ENCODE measurements at places on chromosomes 4 and X. TPM values are rescaled to one million over a fixed set of nuclear protein-coding genes. Genes with fewer than 3 reads are reported as not detected.

GAGE12H gene
- not detected for total RNA-seq

IBSP gene
- not detected for total RNA-seq

MAGEA9B gene
- total RNA-seq, result not detected

AIFM1 gene
- 19.1 TPM for total RNA-seq

MMRN1 gene
- 1.9 TPM for total RNA-seq

DNA sequence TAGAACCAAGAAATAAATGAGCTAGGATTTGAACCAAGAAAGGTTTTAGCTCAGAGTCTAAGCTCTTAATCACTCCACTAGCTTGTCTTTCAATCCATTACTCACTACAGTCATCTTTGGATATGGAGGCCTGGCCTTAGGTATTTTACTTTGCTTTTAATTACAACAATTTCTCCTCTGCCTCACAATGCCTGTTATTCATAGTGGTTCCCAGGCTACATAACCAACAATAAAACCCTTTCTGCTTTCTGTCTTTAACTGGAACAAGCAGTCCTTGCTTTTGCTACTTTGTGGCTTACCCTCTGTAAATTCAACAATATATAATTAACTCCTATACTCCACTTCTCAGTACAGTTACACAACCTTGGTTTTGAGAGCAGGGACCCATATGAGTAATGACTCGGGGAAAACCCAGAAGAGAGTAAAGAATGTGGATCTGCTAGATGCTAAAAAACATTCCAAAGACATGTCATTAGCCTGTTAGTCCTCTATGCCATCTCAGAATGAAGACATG, 94.7 kb upstream of the NAP1L5 start:
- ATAC-seq, result peak; percentile 28

DNA sequence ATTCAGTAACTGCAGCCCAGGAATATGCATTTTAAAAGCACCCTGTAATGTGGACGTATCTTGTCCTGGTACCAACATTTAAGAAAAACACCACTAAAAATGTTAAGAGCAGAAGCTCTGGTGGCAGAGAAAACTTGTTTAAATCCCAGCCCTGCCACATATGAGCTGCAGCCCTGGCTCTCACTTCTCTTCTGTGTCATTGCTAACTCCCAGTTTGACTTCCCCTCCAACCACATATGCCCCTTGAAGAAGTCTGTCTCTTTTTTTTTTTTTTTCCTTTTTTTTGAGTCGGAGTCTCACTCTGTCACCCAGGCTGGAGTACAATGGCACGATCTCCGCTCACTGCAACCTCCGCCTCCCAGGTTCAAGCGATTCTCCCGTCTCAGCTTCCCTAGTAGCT, 14.8 kb downstream of the LHFPL1 start:
- ATAC-seq, result no peak

DNA sequence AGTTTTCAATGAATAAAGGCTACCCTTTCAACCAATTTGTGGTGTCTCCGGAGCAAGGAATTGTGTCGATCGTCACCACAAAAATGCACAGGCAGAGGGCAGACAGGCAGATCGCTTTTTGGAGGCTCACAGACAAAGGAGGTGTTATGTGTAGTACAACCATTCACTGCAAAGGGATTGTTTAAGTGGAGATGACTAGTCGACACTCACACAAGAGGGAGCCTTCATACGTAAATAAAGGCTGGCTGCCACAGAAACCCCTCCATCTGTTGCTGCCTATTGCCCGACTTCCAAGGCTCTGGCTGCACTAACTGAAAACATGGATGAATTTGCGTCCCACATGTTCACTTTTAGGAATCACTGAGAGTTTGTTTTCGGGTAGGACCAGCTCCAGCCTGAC, 281.1 kb downstream of the NKX6-1 start:
- ATAC-seq, result no peak

DNA sequence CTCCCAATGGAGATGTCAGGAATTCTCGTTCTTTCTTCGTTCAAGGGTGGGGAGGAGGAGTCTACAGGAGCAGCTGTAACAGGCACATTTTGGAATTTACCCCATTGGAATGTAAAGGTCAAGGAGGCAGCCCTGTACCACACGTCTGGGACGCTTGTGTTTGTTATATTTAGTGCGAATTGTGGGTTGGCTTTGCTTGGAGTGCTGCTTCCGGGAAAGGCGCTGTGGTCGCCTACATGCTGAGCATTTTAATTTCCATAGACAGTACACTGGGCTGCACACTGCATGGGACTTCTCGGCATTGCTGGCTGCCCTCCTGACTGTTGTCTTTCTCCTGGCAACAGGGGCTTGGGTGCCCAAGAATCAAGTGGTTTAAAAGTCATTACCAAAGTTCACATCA, 12.8 kb downstream of the GYG2 start:
- ATAC-seq, result no peak

DNA sequence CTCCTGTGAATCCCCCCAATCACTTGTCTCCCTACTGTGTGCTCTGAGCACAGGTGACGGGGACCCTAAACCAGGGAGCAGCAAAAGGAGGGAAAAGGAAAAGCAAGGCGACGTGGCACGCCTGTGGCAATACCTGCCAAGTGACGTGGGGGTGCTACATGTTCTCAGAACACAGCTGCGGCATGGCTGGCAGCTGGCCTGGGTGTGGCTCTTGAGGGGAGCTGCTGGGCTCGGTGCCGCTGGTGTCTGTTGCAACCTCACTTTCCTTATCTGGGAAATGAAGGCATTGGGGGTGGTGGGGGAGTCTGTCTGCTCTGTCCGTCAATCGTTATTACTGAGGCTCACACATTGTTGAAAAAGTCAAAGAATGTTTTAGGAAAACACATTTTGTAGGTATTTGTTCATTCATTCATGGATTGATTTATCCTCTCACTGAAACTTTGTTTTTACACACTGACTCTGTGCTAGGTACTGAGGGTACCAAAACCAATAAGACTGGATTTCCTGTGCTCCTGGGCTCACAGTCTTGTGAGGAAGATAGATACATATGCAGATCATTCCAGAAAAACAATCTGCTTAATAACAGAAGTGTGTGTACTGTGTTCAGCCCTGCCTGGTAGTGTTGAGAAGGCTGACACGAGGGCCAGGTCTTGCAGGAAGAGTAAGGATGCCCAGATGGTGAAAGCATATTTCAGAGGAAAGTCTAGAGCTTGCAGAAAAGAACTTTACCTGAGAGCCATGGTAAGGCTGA, 217.6 kb downstream of the PTTG2 start:
- ATAC-seq, result peak; percentile 55

DNA sequence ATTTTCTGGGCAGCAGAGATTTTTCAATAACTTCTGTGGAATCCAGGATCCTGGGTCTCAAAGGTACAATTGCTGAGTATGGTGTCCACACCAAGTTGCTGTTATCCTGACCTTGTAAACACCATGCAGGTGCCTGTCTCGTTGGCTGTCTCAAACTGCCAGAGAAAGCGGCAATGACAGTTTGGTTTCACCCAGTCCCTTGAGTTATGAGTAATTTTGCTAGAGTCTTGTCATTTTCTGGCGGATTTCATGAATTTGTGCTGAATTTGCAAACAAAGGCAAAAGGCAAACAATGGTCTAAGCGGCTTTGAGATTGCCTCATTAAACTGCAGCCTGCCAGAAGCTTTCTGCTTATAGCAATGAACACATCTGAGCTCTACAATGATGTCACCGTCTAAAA, 847.9 kb downstream of the RAB28 start:
- ATAC-seq, result no peak

- ATAC-seq, result no peak
Observed at GRCh38 chr4:73234712-73235111, 23.9 kb downstream of the ANKRD17 start.

DNA sequence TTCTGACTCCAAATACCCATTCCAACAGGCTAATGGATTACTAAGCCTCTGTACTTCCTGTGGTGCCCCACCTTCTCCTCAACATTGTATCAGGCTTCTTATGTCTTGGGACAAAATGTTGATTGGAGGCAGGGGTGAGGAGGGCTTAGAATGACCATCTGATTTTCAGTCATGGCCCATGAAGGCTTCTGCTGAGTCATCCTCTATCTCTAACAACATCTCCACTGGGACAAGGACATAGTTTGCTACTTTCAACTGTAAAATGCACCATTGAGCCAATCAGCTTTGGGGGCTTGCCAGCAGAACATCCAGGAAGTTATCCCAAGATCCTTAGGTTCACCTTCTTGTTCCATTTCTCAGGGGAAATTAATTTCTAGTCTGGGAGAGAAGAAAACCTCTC, 29.5 kb downstream of the MAGEB17 start:
- no peak for ATAC-seq

- no peak for ATAC-seq
Observed at GRCh38 chr4:115678425-115678941, 565.1 kb upstream of the NDST4 start.

DNA sequence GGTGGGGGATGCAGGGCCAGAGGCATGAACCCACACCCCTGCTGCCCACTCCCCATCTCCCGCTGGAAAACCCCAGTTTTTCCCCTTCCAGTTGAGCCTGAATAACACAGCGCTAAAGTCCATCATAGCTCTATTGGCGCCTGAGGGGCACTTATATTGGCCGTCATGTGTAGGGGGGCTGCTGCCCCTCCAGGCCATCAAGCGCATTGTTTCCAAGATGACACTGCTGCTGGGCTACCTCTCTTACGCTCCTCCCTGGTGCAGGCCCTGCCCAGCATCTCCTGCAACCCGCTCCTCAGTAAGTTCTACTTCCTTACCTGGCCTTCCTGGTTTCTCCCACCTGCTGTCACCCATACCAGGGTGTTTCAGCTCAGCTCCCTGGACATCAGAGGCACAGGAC, 205.0 kb upstream of the RPL34 start:
- ATAC-seq, result no peak
